ENCODE measurements at places on chromosomes 16 and 17.

DNA sequence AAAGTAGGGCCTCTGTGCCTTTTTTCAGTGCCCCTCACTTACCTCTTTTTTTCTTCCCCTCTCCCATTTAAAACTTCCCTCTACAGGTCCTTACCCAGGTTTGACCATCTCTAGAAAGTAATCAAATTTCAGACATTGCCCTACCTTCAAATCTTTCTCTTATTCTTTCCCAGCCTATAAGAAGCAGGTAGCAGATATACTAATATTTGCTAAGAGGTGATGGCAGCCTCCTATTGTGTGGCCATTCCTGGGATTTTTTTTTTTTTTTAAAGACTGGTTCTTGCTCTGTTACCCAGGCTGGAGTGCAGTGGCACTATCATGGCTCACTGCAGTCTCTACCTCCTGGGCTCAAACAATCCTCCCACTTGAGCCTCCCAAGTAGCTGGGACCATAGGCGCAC is 111.1 kb upstream of the HAS3 start:
- no peak for DNase-seq

- DNase-seq = no peak
These were observed 219.6 kb upstream of the TNRC6C start for GRCh38 chr17:77738751-77739531.

GRCh38 chr16:645852-646678 is 3.1 kb upstream of the WDR90 start:
- no peak for DNase-seq

DNA sequence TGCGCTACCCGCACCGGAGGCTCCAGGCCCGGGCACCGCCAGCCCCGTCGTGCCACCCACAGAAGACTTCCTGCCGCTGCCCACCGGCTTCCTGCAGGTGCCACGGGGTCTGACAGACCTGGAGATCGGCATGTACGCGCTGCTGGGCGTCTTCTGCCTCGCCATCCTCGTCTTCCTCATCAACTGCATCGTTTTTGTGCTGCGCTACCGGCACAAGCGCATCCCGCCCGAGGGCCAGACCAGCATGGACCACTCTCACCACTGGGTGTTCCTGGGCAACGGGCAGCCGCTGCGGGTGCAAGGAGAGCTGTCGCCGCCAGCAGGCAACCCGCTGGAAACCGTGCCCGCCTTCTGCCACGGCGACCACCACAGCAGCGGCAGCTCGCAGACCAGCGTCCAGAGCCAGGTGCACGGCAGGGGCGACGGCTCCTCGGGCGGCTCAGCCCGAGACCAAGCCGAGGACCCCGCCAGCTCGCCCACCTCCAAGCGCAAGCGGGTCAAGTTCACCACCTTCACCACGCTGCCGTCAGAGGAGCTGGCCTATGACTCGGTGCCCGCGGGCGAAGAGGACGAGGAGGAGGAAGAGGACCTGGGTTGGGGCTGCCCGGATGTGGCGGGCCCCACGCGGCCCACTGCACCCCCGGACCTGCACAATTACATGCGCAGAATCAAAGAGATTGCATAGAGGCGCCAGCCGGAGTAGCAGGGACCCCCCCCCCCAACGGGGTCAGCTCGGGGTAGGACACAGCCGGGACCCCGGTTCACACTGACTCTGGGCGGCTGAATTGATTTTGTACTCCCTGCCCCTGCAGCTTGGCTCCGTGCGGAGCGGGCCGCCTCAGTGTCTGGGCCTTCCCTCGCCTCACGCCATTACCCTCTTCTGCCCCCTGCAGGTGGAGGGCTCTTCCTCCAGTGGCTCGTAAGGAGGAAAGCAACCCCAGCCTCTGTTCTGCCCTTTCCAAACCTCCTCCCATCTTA is 58.5 kb downstream of the TMEM132E start:
- peak; percentile 54 for DNase-seq

- no peak for DNase-seq
These were observed 839 bp upstream of the METRN start for GRCh38 chr16:714079-714478.

GRCh38 chr17:2212400-2212981 is 91.1 kb downstream of the SMG6 start:
- DNase-seq = no peak

GRCh38 chr17:52674686-52675085 is 516.2 kb upstream of the CA10 start:
- no peak for DNase-seq

DNA sequence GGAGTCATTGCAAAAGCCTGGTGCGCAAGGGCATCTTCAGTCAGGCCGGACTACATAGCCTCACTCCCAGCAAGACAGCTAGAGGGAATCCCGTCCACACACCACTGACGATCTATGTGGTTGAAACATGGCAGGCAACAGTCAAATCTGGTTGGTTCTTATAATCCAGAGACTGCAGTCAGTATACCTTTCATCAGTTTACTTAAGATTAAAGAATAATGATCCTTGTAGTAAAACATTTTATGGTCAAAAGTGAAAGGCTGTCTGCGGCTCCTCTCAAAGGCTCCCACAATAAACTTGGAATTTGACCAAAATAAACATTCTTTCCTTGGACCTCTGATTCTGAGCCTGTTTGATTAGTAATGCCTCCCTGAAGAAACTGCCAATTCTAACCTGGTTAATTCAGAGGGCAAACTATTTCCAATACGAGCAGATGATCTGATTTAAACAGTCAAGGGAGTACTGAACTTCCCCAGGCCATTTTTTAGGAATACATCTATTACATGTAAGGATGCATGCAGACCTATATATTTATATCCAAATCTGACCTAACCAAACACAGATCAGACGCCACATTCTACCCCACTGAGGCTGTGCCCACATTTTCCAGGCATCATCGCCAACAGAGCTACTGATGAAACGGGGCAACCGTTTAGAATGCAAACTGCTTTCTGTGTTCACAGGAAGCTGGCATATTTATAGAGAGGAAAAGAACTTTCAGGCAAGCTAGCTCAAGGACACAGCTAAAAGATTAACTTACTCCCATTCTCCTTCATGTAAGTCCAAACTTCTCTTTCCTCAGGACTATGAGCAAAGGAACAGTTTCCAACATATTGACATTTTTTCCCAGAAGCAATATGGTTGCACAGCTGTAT is 15.3 kb upstream of the TXNDC11 start:
- no peak for DNase-seq

DNA sequence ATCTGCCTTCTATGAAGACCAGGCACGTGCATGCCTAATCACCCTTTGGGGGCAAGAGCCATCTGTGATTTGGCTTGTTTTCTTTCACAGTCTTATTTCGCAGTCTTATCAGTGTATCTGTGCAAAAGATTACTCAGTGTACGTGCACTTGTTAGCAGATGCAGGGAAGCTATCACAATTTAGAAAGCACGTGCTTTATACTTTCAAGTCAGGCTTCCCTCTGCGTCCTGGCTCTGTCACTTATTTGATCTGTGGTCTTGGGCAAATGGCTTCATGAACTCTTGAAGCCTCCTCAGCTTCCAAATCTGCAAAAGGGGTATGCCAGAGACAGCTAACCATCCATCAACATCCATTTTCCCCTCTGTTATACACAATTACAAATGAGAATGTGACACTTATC is 246.4 kb downstream of the XYLT1 start:
- no peak for DNase-seq

DNA sequence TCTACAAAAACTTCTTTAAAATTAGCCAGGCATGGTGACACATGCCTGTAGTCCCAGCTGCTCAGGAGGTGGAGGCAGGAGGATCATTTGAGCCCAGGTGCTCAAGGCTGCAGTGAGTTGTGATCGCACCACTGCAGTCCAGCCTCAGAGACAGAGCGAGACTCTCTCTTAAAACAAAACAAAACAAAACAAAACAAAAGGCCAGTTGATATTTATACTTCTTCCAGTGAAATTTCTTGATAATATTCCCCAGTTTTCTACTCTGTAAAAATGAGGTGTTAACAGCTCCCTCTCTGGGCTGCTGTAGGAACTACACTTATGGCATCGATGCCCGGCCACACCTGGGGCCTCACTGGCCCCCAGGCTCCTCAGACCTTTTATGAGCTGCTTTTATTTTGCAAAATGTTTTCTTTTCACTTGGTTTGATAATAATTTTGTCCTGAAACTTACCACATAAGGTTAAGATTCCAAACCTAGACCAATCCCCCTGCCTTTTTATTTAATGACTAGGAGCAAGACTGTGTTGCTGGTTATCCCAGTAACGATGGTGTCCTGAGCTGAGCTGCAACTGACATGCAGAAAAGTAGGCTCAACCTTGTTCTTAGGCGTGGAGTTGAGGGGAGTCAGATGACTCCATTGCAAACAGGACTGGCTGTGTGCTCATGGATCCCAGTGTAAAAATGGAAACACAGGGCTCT is 17.6 kb downstream of the MAPK8IP3 start:
- DNase-seq = no peak

GRCh38 chr17:2093349-2093748 is 38.4 kb downstream of the HIC1 start:
- no peak for DNase-seq
